Neural crest cell (in vitro differentiated cells): ENCODE measurements at places on chromosomes 7 and 10.

DNA sequence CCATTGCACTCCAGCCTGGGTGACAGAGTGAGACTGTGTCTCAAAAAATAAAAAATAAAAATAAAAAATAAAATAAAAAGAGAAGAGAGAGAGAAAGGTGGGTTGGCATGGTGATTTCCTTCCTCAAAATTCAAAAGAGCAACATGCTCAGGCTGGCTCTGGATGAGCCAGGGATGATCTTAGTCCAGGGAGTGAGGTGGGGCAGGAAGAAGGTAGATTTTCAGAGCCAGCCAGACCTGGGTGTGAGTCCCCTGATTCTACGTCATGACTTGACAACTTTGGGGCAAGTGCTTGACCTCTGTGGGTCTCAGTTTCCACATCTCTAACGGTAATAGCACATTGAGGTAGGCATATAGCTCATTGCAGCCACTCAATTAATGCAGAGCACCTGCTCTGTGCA lies 109.4 kb upstream of the CTBP2 start:
- no peak for DNase-seq
- H3K36me3 ChIP-seq: no peaks in the 10 kb centered on the region
- H3K4me1 ChIP-seq: no peaks in the 10 kb centered on the region
- H3K27ac ChIP-seq: no peak overlapping the region
- peaks cover 2% of the 10 kb centered on the region for H3K27me3 ChIP-seq

- H3K36me3 ChIP-seq: no peaks in the 10 kb centered on the region
- DNase-seq: no peak
- H3K27me3 ChIP-seq: no peaks in the 10 kb centered on the region
Measured at GRCh38 chr7:80463272-80463920, 48.5 kb downstream of the GNAT3 start.

- peaks cover 5% of the 10 kb centered on the region for H3K27me3 ChIP-seq
- H3K4me3 ChIP-seq: no peak overlapping the region
- H3K27ac ChIP-seq: no peak overlapping the region
- H3K4me1 ChIP-seq: no peaks in the 10 kb centered on the region
- H3K36me3 ChIP-seq: no peaks in the 10 kb centered on the region
Measured at GRCh38 chr7:25216837-25217236, 11.4 kb downstream of the NPVF start.

DNA sequence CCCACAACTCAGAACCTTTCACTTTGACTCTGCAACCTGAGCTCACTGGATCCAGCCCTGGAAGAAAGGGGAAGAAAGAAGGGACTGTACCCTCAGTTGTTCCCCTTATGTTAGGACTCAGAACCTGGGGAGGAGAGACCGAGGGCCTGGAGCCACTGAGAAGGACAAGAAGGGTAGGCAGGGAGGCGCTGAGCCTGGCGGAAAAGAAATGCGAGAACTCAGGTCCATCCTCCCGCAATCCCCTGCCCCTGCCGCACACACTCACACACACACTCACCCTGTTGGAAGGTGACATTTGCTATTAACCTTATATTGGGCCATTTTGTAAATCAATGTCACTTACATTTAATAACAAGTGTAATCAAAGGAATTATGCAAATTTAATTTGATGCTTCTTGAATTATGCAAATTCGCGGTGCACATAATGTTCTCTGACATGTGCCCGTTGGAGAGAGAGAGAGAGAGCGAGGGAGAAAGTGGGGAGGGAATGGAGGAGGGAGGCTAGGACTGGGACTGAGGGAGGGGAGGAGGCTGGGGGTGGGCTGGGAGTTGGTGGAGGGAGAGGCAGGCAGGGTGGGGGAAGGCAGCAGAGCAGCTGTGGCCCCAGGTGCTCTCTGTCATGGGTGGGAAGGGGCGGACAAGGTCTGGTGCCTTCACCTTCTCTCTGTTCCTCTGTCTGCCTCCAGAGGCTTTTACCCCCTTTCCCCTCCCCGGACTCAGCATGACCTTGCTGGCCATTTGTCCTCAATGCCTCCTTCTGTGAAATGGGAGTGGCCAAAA lies 99.6 kb upstream of the PAX2 start:
- H3K36me3 ChIP-seq: peaks cover 2% of the 10 kb centered on the region
- peaks cover 99% of the 10 kb centered on the region for H3K27me3 ChIP-seq
- no peak for DNase-seq
- no peak overlapping the region for H3K27ac ChIP-seq
- H3K4me3 ChIP-seq: no peak overlapping the region
- no peaks in the 10 kb centered on the region for H3K4me1 ChIP-seq

- H3K27me3 ChIP-seq: no peaks in the 10 kb centered on the region
- peaks cover 53% of the 10 kb centered on the region for H3K4me1 ChIP-seq
- no peak overlapping the region for H3K4me3 ChIP-seq
- H3K27ac ChIP-seq: no peak overlapping the region
- H3K36me3 ChIP-seq: peaks cover 25% of the 10 kb centered on the region
- DNase-seq: no peak
Measured at GRCh38 chr7:151512353-151512752, 7.3 kb downstream of the RHEB start.

- peaks cover 5% of the 10 kb centered on the region for H3K4me1 ChIP-seq
- no peak overlapping the region for H3K27ac ChIP-seq
- H3K27me3 ChIP-seq: peaks cover 3% of the 10 kb centered on the region
- H3K36me3 ChIP-seq: no peaks in the 10 kb centered on the region
- H3K4me3 ChIP-seq: no peak overlapping the region
Measured at GRCh38 chr10:131556897-131557495, 245.5 kb upstream of the TCERG1L start.

- no peak for DNase-seq
- no peak overlapping the region for H3K27ac ChIP-seq
- H3K4me3 ChIP-seq: no peak overlapping the region
- H3K27me3 ChIP-seq: no peaks in the 10 kb centered on the region
- H3K4me1 ChIP-seq: peaks cover 5% of the 10 kb centered on the region
- H3K36me3 ChIP-seq: peaks cover 3% of the 10 kb centered on the region
Measured at GRCh38 chr10:105615715-105616365, 974.8 kb downstream of the SORCS3 start.

DNA sequence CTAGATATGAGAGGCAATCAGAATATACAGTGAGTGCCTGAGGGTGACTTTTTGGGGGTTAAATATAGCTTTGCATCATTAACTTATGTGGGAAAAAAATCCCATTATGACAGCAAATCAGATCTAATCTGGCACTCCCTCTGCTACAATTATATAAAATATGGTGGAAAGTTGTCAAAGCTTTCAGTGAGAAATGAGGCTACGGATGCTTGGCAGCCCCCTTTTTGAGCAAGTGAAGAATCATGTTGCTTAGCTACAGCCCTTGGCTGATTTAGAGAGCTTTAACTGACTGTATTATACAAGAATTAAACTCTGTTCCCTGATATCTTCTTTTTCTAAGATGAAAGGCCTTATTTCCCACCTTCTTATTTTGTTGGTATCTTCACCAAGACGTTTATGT lies 57.4 kb downstream of the GPR158 start:
- DNase-seq: no peak
- H3K36me3 ChIP-seq: no peaks in the 10 kb centered on the region
- no peaks in the 10 kb centered on the region for H3K27me3 ChIP-seq
- no peaks in the 10 kb centered on the region for H3K4me1 ChIP-seq
- H3K4me3 ChIP-seq: no peak overlapping the region

DNA sequence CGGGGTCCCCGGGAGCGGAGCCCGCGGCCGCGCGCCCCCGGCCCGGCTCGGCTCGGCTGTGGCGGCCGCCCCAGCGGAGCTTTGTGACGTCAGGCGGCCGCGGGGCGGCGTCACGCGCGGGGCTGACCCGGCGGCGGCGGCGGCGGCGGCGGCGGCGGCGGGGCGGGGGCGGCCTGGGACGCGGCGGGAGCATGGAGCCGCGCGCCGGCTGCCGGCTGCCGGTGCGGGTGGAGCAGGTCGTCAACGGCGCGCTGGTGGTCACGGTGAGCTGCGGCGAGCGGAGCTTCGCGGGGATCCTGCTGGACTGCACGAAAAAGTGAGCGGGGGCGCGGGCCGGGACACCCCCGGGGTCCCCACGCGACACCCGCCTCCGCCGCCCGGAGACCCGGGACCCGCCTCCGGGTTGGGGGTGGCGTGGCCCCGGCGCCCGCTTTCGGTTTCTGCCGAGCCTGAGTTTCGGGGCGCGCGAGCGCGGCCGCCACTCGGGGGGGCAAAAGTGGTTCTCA lies at the start of gene PWWP2B:
TSS of gene PWWP2B (plus strand) at position 165 of the 506 bp plus-strand sequence. CDS start at position 192, 27 bp downstream.
- no peak for DNase-seq
- peaks cover 10% of the 10 kb centered on the region for H3K4me1 ChIP-seq
- H3K4me3 ChIP-seq: peak within 1 kb of the TSS; percentile 89
- H3K36me3 ChIP-seq: peaks cover 4% of the 10 kb centered on the region

- H3K36me3 ChIP-seq: no peaks in the 10 kb centered on the region
Measured at GRCh38 chr7:143382126-143382790, 1.1 kb downstream of the ZYX start.

DNA sequence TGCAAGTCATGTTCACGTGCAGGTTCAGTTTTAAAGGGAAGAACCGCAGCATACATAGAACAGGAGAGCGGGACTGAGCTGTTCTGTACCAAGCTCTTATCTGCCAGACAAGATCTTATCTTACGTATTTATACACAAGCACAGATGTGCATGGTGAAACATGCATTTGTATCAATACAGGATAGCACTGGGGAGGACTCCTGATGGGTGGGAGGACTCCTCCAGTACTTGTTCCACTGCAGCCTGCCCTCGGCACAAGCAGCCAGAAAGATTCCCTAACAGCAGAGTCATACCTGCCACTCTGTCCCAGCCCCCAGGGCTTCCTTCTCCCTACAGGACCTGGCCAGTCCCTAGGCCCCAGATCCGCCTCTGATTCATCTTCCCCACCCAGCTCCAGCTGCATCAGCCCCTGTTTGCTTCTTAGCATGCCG lies 13.2 kb upstream of the PRKCQ start:
- H3K4me1 ChIP-seq: no peaks in the 10 kb centered on the region
- H3K36me3 ChIP-seq: peaks cover 3% of the 10 kb centered on the region
- DNase-seq: no peak
- H3K27ac ChIP-seq: no peak overlapping the region

- H3K4me1 ChIP-seq: peaks cover 30% of the 10 kb centered on the region
- H3K27me3 ChIP-seq: no peaks in the 10 kb centered on the region
- no peak for DNase-seq
- H3K4me3 ChIP-seq: no peak overlapping the region
Measured at GRCh38 chr7:101536232-101536631, 92.9 kb downstream of the MYL10 start.

GRCh38 chr10:36324831-36325230 lies 682.7 kb upstream of the FZD8 start:
- H3K4me1 ChIP-seq: no peaks in the 10 kb centered on the region
- H3K27ac ChIP-seq: no peak overlapping the region
